ENCODE measurements at places on chromosomes 7 and 10.

- DNase-seq, result no peak
Measured at GRCh38 chr10:130064783-130065182, 45.8 kb downstream of the C10orf143 start.

- DNase-seq, result no peak
Measured at GRCh38 chr7:34282271-34282670, 375.7 kb upstream of the NPSR1 start.

GRCh38 chr10:23557777-23558176, 118.9 kb downstream of the OTUD1 start:
- DNase-seq, result no peak

- DNase-seq, result peak; percentile 90
Measured at GRCh38 chr10:22345301-22346095, at the start of gene SPAG6. SPAG6 (plus strand) TSS chr10:22345496; CDS start chr10:22345612, 116 bp downstream.

DNA sequence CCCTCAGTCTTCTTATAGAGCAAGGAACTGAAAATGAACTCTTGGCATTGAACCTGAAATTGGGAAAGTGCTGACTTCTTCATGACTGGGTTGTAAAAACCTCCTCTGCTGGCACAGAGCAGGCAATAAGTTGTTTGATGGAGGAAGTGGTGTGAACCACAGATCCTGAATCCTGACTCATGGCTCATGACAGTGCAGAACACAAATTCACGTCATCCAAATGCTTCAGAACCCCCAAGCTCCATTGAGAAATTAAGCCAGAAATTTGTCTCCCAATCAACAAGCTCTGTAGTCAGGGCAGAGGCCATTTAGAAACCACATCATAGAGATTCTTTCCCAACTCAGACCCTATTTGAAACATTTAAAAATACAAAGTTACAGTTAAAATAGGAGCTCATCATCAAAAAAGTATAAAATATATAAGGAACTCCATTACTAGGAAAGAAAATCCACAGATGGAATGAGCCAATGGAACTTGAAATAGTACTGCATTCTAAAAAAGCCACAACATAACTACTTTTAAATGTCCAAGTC, 10.3 kb upstream of the STK17A start:
- no peak for DNase-seq
